ENCODE measurements at places on chromosomes 1 and 21. TPM values are rescaled to one million over a fixed set of nuclear protein-coding genes. Genes with fewer than 3 reads are reported as not detected.

Gene MSH4
- total RNA-seq: under 0.01 TPM

Gene ARHGAP30
- total RNA-seq: not detected

Gene CD5L
- total RNA-seq: not detected

Gene RPE65
- not detected for total RNA-seq

Gene OR14C36
- not detected for total RNA-seq

Gene TMEM125
- not detected for total RNA-seq

Gene ELF3
- total RNA-seq: 0.13 TPM

Gene AKR7A3
- 0.16 TPM for total RNA-seq

Gene CYP4Z1
- not detected for total RNA-seq

Gene TNNT2
- total RNA-seq: not detected

Gene FGR
- total RNA-seq: 0.49 TPM
